ENCODE measurements at places on chromosomes 12 and 14.

DNA sequence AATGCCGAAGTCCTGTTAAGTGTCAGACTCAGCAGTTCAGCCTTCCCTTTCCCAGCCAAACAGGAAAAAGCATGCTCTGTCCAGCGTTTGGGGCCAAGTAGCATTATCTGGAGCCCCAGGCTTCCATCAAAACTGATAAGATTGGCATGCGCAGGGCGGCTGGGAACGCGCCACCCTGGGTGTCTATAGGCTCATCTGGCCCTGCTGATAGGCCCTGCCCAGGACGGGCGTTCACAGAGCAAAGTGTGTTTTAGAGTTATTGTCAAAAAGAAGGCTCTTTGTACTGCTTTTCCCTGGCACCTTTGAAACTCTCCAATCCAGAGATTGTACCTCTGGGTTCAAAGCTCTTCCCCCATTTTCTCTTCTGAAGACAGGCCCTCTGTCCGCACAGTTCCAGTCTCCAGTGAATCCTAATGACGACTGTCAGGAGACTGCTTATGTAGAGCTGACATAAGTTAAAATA is at the start of gene ART4:
Gene ART4, minus strand, starts transcription at position 102 of the 463 bp plus-strand sequence. CDS start 413 bp downstream, outside the sequence.
- no peak for DNase-seq

GRCh38 chr12:105970885-105971284 is 167.9 kb downstream of the NUAK1 start:
- no peak for DNase-seq

GRCh38 chr12:116466536-116466935 is 92.6 kb upstream of the MAP1LC3B2 start:
- no peak for DNase-seq

DNA sequence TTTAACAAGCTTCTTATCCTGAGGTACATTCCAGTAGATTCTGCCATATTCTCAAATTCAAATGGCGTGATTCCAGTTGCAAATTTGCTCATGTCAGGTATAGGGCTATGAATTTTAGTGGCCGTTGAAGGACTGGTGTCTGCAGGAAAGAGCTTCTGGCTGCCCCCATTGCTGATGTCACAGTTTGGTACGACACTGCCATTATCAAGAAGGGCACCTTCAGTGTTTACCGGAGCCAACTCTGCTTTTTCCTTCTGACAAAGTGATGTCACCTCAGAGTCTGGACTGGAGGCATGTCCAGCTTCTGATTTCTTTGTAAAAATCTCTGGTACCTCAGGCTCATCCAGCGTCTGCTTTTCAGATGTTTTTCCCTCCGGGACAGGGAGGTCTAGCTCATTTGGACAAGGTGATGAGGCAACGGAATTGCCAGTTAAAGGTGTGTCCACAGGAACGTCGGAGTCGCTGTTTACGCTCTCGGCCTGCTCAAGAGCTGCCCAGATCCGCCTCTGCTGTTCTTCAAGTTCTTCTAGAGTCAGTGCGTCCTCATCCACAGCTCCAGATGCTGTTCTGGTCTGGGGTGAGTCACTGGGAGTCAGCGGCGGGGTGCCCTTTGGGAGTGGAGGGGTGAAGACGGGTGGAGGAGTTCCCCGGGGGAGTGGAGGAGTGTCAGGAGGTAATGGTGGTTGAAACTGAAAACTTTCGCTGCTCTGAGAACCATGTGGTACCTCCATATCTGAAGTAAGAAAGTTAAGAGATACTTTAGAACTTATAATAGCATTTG is 27.0 kb downstream of the ZCCHC8 start:
- no peak for DNase-seq

DNA sequence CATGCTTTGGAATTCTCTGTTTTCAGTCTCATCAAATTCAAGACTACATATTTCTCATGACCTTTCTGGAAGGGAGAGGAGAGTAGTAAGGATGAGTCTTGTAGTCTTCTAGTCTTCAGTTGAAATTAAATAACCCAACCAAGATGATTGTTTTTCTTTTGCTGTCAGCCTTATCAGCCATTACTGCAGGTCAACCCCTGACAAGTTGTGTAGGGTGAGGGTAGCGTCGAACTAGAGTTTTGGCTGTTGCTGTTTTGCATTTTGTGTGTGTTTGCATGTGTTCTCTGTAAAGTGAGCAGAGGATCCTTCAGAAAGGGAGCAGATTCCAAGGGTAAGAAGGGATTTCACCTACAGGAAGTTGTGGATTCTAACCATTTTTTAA is 28.4 kb downstream of the DIP2B start:
- no peak for DNase-seq

DNA sequence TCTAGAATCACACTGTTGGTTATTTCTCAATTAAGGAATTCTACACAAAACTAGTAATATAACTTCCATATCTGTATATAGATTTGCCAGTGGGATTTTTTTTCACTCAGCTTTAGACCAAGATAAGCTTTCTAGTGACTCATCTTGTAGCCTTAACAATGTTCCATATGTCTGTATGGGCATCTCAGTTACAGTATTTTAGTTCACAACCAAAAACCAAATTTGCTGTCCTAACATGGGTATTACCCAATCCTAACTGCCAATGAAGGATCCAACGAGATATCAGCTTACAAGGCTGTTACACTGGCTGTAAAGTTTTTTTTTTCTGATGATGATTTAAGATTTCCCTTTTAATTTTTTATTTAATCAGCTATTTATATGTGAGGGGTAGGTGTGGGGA is 31.5 kb upstream of the KRR1 start:
- DNase-seq: no peak

- peak; percentile 23 for DNase-seq
Measured at GRCh38 chr14:33229269-33229929, 290.7 kb downstream of the NPAS3 start.

All from substantia nigra (tissue), 51 donors.